Ammon's horn (tissue), 1 donor: ENCODE measurements at places on chromosomes 5 and 9.

DNA sequence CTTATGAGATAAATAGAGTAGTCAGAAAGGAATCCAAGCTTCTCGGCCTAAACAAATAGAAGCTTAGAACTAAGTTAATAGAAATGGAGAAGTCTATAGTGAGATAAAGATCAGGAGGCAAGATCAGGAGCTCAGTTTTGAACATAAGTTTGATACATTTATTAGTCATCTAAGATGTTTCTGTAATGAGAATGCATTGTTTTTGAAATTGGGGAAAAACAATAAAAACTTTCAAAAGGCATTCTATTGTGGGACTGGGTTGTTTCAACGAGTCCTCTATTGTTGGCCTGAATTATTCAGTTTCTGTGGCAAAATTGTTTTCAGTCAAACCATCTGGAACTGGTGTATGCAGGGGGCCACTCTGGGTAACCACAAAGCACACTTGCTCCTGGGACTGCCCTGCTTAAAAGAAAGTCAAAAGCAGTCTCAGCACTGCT lies 181.0 kb upstream of the CLINT1 start:
- DNase-seq = no peak

GRCh38 chr5:86986837-86987236 lies 280.8 kb upstream of the RASA1 start:
- no peak for DNase-seq

DNA sequence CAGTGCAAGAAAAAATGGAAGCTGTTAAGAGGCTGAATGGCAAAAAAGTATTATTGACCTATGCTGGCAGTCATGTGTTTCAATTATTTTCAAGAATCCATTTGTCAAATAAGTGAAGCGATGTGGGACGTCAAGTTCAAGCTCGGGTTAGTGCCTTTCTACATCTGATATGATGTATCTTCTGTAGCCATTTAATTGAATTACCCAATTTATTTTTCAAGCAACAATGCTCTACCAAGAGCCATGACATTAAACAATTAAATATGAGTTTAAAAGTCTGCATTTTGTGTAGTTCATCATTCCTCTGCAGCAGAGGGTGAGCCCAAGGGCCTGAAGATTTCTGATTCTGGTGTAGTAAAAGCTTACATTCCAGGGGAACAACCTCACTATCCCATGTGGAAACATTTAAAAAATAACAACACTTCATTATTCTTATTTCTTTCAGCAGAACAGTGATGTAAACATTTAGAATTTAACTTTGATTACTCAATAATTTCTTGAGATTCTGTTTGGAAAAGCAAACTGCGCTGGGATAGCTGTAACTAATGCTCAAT lies 619.7 kb upstream of the ARRDC3 start:
- no peak for DNase-seq

- DNase-seq = no peak
Observed at GRCh38 chr5:133356396-133356983, 255.9 kb downstream of the FSTL4 start.

GRCh38 chr5:5124231-5124630 lies 15.9 kb upstream of the ADAMTS16 start:
- DNase-seq = no peak

GRCh38 chr5:34709861-34710673 lies 53.9 kb downstream of the RAI14 start:
- no peak for DNase-seq

DNA sequence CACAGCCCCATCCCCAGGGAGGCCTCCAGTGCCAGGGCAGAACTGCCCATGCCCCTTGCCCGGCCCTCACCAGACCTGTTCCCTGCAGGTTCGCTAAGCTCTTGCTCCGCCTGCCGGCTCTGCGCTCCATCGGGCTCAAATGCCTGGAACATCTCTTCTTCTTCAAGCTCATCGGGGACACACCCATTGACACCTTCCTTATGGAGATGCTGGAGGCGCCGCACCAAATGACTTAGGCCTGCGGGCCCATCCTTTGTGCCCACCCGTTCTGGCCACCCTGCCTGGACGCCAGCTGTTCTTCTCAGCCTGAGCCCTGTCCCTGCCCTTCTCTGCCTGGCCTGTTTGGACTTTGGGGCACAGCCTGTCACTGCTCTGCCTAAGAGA lies 110.1 kb downstream of the RXRA start:
- no peak for DNase-seq

- DNase-seq = no peak
Observed at GRCh38 chr5:28751396-28751795, 1713.0 kb upstream of the CDH9 start.

DNA sequence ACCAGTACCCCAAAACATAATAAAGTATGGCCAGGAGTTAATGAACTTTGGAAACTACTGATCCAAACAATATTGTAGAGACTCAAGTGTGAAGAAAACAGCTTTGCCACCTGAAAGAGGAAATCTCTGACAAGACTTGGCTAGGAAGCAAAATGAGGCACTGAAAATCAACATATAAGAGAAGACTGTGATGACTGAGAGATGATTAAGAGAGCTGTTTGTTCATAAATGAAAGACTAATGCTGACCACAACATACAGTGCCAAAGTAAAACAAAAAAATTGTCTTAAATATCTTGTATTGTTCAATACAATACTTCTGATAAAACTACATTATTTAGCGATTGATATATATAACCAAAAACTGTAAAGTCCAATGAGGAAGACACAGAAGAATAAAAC lies 7.2 kb downstream of the RC3H2 start:
- no peak for DNase-seq

- DNase-seq = no peak
Observed at GRCh38 chr5:179874136-179874535, 15.5 kb upstream of the MRNIP start.

DNA sequence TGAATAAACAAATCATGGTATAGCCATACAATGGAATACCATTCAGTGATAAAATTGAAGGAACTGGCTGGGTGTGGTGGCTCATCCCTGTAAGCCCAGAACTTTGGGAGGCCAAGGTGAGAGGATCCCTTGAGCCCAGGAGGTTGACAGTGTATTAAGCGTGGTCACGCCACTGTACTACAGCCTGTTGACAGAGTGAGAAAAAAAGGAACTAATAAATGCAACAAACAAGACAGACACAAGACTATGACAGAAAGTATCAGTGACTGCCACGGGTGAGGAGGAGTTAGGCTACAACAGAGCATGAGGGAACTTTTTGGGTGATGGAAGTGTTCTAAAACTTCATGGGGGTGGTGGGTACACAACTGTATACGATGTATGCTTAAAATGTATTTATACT lies 2.2 kb downstream of the FNIP1 start:
- DNase-seq = no peak

GRCh38 chr9:131616983-131617604 lies 71.8 kb downstream of the PRRT1B start:
- no peak for DNase-seq

GRCh38 chr9:89999534-90000370 lies 394.9 kb downstream of the GADD45G start:
- peak; percentile 64 for DNase-seq

DNA sequence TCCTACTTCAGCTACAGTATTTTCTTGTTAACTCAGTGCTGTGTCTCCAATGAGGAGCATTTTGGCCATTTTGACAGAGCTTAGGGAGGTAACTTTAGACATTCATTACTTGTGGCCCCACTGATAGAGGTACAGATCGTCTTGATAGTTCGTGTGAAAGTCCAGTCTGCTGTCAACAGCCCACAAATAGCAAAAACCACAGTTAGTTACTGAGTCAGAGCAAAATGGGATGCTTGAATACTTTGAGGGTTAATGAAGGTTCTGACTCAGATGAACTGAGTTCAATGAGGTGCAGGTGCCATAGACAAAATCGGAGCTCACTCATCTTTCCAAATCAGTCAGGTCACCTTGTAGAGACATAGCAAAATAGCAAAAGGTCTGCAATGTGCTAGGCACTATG lies 163.1 kb upstream of the TLE4 start:
- no peak for DNase-seq

GRCh38 chr9:87742813-87743428 lies 17.0 kb downstream of the CTSL start:
- DNase-seq = no peak

DNA sequence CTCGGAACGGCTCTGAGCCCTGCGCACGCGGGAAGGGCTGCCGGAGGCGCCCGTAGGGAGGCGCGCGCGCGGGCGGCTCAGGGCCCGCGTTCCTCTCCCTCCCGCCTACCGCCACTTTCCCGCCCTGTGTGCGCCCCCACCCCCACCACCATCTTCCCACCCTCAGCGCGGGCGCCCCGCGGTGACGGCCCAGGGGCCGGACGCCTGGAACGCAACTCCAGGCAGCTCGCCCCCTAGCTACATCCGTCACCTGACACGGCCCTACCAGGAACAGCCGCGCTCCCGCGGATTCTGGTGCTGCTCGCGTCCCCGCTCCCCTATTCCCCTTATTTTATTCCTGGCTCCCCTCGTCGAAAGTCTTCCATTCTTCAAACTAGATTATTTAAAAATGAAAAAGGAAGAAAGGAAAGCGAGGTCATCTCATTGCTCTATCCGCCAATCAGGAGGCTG lies at the start of gene CDKN2B-AS1:
TSS of gene CDKN2B-AS1 (plus strand) at position 236 of the 450 bp plus-strand sequence.
- peak; percentile 61 for DNase-seq

GRCh38 chr5:27221410-27221809 lies 183.0 kb upstream of the CDH9 start:
- DNase-seq = no peak

DNA sequence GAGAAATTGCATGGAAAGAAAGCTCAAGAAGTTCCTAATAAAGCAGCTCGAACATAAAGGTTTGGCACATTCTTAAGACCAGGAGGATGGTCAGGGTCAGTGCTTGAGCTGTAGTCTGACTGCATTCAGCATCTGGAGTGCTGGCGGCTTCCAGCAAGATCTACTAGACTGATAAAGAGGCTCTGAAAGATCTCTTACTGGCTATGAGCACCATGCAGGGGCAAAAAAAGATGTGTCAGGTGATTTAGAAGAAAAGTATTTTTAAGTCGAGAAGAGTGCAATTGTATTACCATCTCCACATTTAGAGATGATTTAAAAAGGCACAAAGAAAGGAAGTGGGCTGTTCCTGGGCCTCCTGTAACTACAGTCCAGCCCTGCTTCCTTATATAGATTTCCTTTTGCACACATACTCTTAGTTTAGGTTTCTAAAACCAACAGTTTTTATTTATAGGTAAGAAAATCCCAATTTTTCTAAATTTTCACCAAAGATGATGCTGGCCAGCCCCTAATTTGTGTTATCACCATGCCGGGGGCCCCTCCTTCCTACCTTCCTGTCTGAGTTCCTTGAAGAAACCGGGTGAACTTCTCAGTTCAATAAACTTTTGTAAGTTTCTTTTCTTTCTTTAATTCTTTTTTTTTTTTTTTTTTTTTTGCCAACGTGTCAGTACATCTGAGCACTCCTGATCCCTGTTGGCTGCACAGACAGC lies 65.9 kb upstream of the PLPP1 start:
- DNase-seq = no peak

- no peak for DNase-seq
Observed at GRCh38 chr5:12003680-12004079, 99.4 kb upstream of the CTNND2 start.

DNA sequence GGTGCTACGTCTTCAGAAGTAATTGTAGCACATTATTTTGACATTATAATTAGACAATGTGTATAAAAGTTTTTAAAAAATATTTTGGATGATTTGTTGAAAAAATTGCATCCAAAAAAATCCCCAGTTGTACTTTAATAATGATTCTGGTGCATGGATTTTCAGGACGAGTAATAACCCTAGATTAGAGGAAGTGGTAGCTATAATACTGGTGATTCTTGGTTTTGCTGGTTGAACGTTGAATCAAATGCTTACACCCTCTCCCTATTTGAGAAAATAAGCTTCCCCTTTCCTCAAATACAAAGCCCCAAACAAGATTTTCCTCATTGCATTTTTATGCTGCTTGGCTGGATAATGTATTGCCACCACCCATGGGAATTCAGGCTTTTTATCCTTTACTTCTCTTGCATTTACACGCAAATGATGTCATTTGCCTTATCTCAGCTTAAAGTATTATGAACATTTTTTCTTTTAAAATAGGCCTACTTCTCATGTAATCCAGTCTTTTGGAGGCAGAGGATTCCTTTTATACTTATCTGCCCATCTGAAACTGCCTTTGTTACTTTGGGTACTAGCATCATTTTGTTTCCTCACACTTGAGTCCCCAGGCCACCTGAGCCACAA lies 86.3 kb downstream of the UBE2R2 start:
- no peak for DNase-seq

- DNase-seq = no peak
Observed at GRCh38 chr5:176550275-176550831, 1.2 kb downstream of the CDHR2 start.

DNA sequence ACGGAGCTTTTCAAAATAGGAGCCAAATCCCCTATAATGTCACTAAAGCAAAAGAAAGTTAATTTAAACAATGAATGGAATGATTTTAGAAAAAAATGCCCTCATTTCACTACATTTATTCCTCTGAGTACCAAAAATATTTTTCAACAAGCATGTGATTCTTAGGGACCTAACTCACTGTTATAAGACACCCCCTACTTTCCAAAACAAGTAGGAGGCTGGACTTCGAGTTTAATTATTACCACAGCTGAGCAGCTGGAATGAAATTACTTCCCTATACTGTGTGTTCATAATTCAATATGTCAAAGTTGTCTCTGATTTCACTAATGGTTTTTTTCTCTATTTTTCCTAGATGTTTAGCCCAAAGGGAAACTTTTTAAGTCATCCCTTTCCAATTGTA lies 61.6 kb downstream of the SAXO1 start:
- no peak for DNase-seq

GRCh38 chr9:7315116-7315515 lies 484.5 kb downstream of the DMAC1 start:
- no peak for DNase-seq

- DNase-seq = no peak
Observed at GRCh38 chr9:76553680-76554079, 94.7 kb downstream of the GCNT1 start.

DNA sequence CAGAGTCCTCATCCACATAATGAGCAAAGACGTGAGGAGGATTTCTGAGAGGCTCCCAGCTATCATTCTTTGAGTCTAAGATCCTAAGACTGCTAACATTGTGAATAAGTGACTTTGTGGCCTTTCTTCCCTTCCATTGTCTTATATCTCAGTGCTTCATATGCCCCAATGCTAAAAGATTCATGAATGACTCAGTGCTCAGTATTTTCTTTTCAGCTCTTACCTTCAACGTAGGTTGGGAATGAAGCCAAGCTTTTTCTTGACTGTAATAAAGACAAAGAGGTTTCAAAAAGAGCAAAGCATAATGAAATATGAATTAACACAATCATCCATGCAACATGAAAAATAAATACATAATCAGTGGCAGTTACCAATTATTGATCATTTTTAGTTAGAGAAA lies 146.4 kb downstream of the ENTREP1 start:
- DNase-seq = no peak
